ENCODE measurements at places on chromosomes 2 and 18. TPM values are rescaled to one million over a fixed set of nuclear protein-coding genes. Genes with fewer than 3 reads are reported as not detected.

The ATP6V1B1 gene
- total RNA-seq, result 0.40 TPM

The OSBPL1A gene
- total RNA-seq, result 21.2 TPM

The ADAM23 gene
- 1.4 TPM for total RNA-seq

The ASB18 gene
- not detected for total RNA-seq

The TRAF3IP1 gene
- 4.7 TPM for total RNA-seq
